ENCODE measurements at places on chromosomes 16 and 17. TPM values are rescaled to one million over a fixed set of nuclear protein-coding genes. Genes with fewer than 3 reads are reported as not detected.

The EFNB3 gene
- total RNA-seq, result not detected

The SEPTIN12 gene
- total RNA-seq, result not detected

DNA sequence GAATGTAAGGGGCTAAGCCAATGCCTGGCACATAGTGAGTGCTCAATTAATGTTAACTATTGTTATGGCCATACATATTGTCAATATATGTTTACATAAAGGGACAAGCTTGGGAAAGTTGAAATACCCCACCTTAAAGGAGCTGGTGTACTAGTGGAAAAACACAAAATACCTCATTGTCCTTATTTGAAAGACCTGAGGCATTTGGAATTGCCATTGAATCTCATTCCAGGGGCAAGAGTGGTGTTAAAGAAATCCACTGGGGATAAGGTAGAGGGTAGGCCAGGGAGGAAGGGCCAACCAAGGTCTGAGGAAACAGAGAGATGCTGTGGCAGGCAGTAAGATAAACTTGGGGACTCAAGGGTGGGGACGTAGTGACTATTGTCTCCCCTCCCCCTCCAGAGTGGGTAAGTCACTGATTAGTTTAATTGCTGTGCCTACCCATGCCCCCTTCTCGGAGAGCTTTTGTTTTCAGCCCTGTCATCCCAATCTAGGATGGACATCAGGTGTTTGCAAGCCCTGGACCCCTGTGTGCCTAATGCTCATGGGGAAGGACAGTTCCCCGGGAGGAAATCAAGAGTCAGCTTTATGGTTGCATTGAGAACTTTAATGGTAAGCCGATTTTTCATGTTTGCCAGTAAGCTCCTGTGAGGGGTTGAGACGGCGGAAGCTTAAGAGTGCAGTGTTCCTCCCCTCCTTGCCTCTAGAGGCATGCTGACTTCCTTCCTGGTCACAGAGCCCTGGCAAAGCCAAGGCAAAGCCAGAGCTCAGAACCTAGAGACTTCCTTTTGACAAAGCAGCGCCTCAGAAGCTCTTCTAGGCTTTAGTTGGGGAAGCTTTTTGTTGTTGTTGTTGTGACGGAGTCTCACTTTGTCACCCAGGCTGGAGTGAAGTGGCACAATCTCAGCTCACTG, 2.5 kb upstream of the HEATR9 start:
- DNase-seq, result no peak

DNA sequence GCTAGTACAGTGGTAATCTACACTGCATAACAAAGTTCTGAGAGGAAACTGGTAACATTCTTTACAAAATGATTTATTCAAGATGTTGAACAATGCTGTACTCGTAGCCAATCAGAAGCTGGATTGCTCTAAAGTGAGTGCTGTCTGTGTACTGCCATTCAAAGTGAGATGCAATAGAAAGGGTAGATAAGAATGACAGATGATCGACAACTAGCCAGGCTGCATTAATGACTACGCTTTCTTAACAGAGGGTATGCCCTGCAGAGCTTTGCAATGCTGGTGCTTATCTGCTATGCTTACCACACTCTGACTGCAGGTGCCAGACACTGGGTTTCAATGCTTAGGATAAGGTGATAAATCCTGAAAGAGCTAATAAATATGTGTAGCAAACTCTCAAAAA, 46.1 kb upstream of the SLC25A19 start:
- no peak for DNase-seq

DNA sequence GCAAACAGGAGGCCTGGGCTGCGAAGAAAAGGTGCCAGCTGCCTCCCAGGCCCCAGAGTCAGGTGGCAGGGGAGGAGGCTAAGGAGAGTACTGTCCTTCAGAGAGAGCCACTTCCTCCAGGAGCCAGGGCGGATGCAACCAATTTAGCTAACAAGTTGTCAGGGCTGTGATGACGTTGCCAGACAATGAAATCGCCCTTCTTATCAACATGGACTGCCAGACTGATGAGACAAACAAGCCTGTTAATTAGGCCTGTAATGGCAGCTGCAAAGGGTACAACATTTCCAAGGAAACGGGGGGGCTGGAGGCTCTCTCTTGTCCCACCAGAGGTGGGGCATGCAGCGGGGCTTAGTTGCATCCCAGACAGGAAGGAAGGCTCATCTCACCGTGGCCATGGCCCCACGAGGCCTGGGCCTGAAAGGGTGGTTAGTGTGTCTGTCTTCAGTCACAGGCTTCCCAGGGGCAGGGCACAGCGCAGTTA, 111.8 kb downstream of the SDK2 start:
- DNase-seq, result no peak

- no peak for DNase-seq
Observed at GRCh38 chr17:38605841-38606645, at the start of gene SRCIN1. SRCIN1 (minus strand) TSS chr17:38605952; CDS start chr17:38605705, 247 bp downstream.

DNA sequence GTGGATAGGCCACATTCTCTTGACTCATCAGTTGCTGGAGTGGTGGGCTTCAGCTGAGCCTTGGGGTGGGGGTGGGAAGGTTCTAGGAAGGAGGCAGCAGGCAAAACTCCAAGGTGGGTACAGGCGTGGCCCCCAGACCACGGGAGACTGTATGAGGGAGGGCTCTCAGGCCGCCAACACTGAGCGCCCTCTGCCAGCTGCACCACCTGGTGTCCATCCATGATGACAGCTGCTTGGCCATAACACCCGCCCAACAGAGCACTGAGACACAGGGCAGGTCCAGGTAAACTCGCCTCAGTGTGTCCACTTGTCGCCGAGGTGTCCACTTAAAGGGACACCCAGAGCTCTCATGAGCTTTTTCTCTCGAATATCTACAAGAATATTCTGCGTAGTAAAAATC, 133.5 kb downstream of the C16orf95 start:
- DNase-seq, result no peak

The SLC4A1 gene
- total RNA-seq, result not detected

GRCh38 chr16:27870116-27870798, 193.3 kb downstream of the GSG1L start:
- no peak for DNase-seq

GRCh38 chr17:76036497-76037261, 9.6 kb upstream of the EVPL start:
- no peak for DNase-seq

The KCNH4 gene
- total RNA-seq, result 0.54 TPM

GRCh38 chr17:74759941-74760340, 11.5 kb downstream of the NHERF1 start:
- DNase-seq, result no peak

The G6PC1 gene
- total RNA-seq, result not detected

- no peak for DNase-seq
Observed at GRCh38 chr17:41615454-41615853, 2.9 kb upstream of the KRT16 start.

The KCNJ16 gene
- total RNA-seq, result not detected

The MYL11 gene
- 1.2 TPM for total RNA-seq

GRCh38 chr16:16073891-16074881, 124.8 kb downstream of the ABCC1 start:
- DNase-seq, result no peak

DNA sequence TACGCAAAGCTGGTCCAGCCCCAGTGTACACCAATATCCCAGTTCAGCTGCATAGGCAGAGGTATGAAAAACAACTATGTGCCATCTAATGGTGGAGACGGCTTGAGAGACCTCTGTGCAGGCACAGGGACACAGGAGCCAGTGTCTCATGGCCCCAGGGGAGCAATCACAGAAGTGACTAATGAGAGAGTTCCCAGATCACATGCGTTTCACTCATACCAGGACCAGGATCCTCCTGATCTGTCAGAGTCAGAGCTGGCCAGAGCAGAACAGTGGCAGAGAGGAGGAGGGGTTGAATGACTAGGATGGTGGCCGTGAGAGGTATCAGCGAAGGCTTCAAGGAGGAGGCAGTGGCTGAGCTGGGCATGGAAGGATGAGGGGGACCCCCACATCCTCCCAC, 41.1 kb downstream of the TMEM132E start:
- DNase-seq, result no peak

GRCh38 chr17:43531082-43531378, 15.1 kb downstream of the ETV4 start:
- no peak for DNase-seq

The ADGRG3 gene
- 0.84 TPM for total RNA-seq

- no peak for DNase-seq
Observed at GRCh38 chr16:24332178-24332577, 76.0 kb downstream of the CACNG3 start.

The SLC5A10 gene
- total RNA-seq, result not detected

DNA sequence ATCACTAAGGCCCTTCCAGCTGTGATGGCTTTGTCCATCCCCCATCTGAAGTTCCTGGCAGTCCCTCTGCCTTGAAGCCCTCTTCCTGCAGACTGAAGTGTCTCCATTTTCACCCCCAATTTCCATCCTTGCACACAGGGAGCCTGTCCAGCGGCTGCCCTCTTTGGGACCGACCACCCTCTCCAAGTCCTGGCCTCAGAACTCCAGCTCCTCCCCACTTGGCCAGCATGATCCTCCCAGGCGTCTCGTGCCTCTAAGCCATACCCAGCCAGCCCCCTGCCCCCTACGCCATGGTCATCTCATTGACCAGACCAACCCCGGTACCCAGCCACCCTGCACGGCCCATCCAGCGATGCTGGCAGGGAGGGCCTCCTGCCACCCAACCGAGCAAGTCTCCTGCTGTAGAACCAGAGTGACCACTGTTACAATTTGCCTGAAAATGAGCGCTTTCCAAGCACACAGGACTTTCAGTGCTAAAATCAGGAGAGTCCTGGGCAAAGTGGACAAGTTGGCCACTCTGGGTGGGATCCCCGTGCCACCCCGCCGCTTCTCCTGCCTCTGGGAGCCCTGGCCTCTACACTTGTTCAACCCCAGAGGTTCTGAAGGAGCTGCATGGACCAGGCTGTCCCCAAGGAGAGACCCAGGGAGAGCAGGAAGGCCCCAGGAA, 362.0 kb downstream of the SEC14L1 start:
- peak; percentile 54 for DNase-seq

DNA sequence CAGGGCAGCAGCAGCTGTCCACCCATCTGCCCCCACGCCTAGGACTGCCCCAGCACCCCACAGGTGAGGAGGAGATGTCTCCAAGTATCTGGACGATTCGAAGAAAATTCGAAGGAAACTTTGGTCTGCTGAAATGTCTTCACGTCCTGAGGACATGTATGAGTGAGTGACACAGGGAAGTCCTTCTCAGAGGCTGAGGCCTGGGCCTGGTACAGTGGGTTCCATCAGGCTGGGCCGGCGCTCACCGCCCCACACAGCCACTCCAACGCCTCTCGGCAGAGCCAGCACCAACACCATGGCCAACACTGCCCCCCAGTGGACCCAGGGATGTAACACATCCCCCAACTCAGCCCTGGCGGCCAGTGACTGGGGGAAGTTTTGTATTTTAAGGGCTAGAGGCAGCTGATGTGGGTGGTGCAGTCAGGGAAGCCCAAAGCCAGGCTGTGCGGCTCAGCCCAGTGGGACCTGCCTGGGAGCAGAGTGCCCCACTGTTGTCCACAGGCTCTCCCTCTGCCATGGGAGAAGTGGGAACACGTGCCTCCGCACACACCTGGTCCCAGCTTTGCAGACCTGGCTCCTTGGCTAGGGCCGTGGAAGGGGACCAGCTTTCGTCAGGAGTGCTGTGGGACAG, 55.8 kb upstream of the FASN start:
- peak; percentile 89 for DNase-seq

The SLC13A5 gene
- total RNA-seq, result not detected

DNA sequence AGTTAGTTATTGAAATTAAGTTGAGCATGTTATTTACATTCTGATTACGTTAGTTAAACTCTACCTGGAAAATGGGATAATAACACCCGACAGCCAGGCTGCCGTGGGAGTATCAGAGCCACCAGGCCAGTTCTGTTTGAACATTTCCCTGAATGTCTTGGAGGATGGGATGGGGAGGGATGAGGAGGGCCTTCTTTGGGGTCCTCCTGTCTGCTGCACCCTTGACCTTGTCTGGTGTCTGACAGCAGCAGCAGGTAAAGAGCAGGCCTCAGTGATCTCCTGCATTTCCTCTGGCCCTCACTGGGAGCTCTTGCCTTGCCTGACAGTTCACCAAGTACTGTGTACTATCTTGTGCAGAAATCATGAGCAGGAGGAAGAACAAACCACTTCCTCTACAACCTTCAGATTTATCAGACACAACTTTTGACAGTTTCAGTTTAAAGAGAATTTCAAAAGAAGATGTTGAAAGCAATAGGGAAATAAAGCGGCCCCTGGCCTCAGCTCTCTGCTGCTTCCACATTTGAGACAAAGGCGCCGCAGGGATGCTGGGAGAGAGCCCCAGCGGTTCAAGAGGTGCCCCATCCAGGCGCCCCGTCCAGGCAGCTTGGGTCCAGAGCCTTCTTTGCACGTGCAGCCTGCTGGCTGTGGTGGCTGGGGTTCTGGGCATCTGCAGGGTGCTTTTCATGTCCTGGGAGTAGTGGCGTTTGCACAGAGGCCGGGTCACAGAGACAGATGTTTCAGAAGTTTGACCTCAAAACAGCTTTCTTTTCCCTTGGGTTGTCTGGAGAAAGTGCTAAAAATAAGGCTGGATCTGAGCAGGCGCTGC, 25.3 kb downstream of the CMIP start:
- DNase-seq, result no peak

GRCh38 chr17:8618825-8619224, 11.7 kb downstream of the MYH10 start:
- no peak for DNase-seq

- no peak for DNase-seq
Observed at GRCh38 chr17:40550608-40551007, 14.7 kb downstream of the CCR7 start.

DNA sequence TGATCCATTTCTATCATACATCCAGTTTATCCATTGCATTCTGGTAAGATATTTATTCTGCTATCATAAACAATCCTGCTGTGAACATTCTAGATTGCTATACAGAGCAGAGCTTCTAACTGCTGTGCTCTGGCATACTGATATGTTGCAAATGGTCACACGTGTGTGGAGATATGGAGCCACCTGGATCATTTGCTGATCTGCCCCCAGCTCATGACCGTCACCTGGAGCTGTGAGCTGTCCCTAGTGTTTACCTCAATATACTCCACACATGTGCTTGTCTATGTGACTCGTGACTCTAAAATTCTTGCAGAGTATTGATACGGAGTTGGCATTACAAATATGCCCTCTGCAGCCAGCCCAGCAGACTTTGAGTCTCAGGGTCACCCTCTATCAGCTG, 164.5 kb upstream of the ZFHX3 start:
- DNase-seq, result no peak
